ENCODE measurements at places on chromosomes 16 and 17.
A peak's percentile ranks its signal among the peaks of the same experiment; 100 is the strongest.

DNA sequence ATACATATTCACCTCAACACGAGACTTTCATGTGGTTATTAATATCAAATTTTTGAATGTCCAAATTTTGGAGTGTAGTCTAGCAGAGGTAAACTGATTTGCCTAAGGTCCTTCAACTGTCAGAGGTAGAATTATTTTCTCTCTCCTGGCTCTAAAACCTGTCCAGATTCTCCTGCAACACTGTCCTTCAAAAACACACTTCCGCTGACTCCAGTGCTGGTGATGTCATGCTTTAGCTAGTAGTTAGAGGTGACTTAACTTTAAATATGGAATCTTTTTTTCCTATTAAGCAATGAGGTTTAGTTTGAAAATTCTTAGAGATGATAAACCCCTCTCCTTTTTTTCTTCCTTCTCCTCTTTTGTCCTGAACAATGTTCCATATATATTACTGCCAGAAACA is 10.8 kb upstream of the CBLN1 start:
- DNase-seq: no peak

- DNase-seq: no peak
These were observed 14.8 kb downstream of the EFCAB5 start for GRCh38 chr17:29956225-29956624.

GRCh38 chr16:88069397-88070168 is 118.3 kb downstream of the BANP start:
- DNase-seq: no peak

DNA sequence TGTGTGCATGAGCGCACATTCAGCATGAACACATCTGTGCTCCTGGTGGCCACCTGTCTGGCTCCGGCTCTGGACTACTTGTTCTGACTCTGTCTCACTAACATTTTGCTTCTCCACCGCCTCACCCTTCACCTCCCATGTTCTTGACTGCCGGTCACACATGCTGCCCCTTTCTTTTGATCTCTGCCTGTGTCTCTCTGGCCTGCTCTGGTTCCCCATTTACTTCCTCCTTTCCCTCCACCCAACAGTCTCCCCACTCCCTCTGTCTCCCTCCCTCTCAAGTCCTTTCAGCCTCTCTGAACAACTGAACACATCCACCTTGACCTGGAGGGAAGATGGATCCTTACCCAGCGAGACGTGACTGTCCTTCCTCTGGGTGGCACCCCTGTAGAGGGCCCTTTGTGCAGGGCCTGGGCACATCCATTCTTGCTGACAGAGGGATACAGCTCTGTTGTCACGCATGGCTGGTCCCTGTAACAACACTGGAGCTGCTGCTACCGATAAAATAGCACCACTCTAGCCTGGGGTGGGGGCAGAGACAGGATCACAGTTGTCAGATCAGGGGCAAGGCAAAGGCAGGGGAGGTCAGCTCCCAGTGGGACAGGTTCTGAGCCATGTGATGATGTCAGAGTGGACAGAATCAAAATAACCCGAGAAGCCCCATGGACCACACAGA is 11.0 kb downstream of the ZSCAN32 start:
- DNase-seq: no peak

GRCh38 chr16:1919327-1919998 is 1.2 kb upstream of the HS3ST6 start:
- no peak for DNase-seq

GRCh38 chr16:56946767-56947603 is 14.8 kb upstream of the CETP start:
- DNase-seq: no peak

DNA sequence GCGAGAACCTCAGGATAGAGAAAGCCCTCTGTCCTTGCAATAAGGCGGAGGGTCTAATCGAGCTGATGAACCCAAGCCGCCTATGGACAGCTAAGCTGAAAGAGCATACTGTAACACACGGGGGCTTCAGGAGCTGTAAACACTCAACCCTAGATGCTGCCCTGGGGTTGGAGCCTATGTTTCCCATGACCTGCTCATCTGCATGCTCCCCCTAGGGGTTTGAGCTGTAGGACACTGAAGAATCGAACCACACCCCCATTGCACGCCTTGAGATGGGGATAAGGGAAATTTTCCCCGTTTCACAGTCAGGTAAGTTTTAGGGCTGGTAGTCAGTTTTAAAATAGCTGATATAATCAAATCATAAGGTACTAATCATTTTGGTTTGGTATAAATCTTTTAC is 675.6 kb upstream of the CDH8 start:
- no peak for DNase-seq

DNA sequence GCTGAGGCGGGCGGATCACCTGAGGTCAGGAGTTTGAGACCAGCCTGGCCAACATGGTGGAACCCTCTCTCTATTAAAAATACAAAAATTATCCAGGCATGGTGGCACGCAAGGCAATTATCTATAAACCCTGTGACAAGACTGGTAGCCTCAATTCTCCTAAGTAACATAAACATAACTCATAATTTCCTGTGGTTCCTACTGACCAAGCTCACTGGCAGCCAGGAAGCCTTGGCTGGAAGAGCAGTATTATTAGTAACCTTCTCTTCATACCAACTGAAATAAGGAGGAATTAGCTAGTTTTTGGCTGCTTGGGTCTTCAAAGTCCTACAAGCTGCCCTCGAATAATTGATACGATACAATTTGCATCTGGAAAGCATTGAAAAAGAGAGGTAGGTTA is 31.6 kb upstream of the LRRC37A3 start:
- no peak for DNase-seq

- DNase-seq: no peak
These were observed 13.1 kb downstream of the FBXO39 start for GRCh38 chr17:6789146-6789545.

DNA sequence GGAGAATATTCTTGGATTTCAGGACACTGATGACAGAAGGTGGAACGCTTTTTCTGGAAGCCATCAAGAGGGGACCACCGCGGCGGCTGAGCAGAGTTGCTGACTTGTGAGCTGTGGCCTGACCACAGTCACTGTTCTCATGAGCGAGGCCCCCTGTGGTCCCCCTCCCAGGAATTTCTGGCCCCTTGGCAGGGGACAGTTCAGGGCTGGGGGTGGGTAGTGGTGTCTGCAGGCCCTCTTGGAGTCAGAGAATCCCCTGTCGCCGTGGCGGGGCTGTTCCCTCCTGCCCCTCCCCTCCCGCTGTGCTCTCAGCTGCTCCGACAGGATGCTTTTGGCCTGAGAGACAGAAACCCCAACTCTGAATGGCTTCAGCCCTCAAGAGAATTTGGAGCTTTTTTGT is 292.0 kb downstream of the SEC14L1 start:
- DNase-seq: no peak

GRCh38 chr17:233473-233941 is 52.1 kb upstream of the DOC2B start:
- no peak for DNase-seq

- DNase-seq: no peak
These were observed 38.2 kb downstream of the METRNL start for GRCh38 chr17:83117583-83117982.

GRCh38 chr16:73448970-73449369 is 401.0 kb upstream of the ZFHX3 start:
- DNase-seq: no peak

DNA sequence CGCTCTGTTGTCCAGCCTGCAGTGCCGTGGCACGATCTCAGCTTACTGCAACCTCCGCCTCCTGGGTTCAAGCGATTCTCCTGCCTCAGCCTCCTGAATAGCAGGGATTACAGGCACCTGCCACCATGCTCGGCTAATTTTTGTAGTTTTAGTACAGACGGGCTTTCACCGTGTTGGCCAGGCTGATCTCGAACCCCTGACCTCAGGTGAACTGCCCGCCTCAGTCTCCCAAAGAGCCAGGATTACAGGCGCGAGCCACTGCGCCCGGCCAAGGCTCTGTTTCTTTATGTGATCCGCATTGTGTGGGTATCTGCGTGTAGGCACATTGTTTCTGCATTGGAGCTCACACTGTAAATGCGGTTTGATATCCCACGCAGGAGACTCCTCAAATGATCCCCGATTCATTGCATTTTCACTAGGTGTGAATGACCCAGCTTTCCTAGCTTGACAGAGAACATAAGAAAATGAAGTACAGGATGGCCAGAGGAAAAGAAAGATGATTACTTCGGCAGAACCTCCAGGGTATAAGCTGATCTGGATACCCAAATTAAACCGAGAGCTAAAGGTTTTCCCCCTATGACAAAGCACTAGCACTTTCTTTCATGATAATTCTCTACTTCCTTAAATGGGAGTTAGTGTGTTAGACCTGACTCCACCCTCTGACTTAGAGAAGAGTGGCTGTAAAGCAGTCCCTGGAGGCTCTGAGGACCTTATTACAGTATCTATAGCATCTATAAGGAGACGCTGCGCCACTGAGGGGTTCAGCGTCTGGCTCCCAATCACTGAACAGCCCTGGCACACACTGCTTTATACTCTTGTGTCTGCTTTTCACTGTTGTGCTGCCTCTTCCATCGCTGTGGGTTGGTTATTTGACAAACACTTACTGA is 17.3 kb downstream of the COTL1 start:
- DNase-seq: no peak

- DNase-seq: no peak
These were observed 19.0 kb upstream of the CALB2 start for GRCh38 chr16:71339236-71340171.

- no peak for DNase-seq
These were observed 71.8 kb downstream of the SRCIN1 start for GRCh38 chr17:38533866-38534497.

DNA sequence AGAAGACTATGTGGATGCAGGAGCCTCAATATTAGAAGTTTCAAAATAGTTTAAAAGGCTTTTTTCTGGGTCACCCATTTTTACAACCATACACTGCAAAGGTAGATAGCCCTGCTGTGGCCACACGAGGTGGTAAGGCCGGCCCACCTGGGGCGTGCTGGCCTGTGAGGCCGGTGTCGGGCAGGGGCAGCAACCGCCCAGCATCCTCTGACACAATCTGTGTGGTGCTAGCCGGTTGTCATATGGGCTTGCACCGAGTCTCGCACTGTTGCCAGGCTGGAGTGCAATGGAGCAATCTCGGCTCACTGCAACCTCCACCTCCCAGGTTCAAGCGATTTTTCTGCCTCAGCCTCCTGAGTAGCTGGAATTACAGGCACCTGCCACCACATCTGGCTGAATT is 44.0 kb downstream of the CFAP20 start:
- DNase-seq: no peak

- no peak for DNase-seq
These were observed 427 bp upstream of the NLK start for GRCh38 chr17:28041844-28042656.

DNA sequence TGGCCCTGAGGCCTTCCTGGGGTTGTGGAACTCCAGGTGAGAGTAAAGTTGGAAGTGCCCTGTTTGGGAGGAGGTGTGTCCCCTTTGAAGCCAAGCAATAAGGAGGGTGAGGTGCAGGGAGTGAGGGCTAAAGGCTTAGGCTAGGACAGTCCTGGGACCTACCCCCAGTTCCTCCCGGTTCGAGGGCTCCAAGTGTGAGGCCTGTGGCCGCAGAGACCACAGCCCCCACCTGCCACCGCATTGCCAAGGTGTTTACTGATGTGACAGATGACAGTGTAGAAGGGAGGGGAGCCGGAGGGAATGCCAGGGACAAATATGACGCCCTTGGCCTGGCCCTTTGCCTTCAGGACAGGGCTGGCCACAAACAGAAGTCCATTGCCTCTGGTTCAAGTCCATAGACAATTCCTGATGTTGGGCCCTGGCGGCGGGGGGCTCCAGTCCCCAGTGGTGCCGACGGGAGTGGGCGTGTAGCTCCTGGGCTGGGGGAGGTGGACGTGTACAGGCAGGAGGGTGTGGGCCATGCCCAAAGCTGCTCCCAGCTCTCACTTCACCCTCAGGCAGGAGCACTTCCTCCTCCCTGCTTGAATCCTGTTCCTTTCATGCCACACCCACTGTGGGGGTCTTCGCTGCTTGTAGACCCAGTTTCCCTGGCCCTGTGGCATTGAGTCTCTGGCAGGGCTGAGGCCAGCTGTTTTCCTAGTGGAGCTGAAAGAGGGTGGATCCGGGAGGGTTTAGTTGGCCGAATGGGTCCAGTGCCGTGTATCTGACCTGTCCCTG is 3.2 kb downstream of the ADORA2B start:
- no peak for DNase-seq

- DNase-seq: no peak
These were observed 229.9 kb upstream of the CIBAR2 start for GRCh38 chr16:85341972-85342695.

GRCh38 chr17:50909765-50910605 is 43.8 kb upstream of the TOB1 start:
- DNase-seq: peak; percentile 53

GRCh38 chr16:80837533-80838147 is 33.2 kb upstream of the CDYL2 start:
- DNase-seq: no peak

DNA sequence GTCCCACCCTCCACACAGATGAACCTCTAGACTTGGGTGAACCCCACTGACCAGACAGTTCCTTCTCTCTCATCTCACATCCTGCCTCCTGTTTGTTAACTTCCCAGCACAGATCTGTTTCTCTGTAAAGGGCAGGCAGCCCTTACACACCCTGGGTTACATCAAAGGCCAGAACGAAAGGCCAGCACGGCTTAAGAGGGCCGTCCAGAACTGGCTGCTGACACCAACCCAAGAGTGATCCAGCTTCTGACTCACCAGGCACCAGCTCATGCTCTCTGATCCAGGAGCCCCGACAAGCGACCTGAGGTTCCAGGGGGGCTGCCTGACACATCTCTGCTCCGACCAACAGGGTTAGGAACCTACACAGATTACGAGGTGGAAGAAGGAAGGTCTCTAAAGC is 86.9 kb downstream of the MRM3 start:
- DNase-seq: no peak

DNA sequence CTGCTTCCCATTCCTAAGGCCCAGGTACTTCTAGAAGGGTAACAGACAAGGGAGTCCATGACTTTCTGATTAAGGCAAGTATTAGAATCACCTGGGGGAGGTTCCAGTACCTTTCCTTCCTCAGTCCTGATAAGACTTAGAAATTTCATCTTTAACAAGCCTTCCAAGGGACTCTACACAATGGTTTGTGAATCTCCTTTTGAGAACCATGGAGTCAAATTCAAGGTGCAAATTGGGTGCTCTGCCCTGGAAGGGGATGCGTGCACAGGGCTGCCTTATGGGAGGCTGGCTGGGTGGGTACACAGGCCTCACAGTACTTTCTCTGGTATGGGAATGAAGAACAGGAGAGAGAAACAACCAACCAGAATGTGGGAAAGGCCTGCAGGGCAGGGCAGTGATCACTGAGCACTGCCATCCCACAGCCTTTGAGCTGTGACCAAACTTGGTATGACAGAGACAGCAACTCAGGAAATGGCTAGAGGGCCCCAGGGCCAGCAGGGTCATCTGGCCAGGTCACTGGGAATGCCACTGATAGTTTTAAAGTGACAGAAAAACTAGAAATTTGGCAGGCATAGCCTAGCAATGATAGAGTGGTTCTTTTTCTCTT is 3.6 kb upstream of the TMIGD1 start:
- DNase-seq: no peak

- DNase-seq: no peak
These were observed 44.0 kb upstream of the NOG start for GRCh38 chr17:56549501-56549900.

DNA sequence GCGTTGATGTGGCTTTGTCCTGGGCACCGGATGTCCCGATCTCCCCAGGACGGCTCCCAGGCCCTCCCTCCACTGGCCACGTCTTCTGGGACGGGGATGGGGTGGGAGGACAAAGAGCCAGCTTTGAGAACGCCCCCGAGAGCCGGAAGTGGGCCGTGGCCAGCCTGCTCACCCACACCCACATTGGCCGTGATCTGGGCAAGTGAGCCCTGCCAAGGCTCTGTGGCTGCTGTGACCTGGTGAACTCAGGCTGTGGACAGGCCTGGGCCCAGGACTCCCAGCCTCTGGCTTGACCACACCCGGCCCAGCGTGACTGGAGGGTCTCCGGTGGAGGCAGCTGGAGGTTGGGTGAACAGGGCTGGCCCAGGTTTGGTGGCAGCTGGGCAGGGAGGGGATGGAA is 3.3 kb downstream of the CDH15 start:
- DNase-seq: no peak

Measured in NK-92 treated with Interleukin-12 subunit alpha and Interleukin-12 subunit beta, amount 100 ng/mL, for 24 hours (cell line).